ENCODE measurements at places on chromosomes 3 and 15.

- peak; percentile 27 for DNase-seq
Measured at GRCh38 chr15:91472316-91472756, 372.3 kb downstream of the SV2B start.

GRCh38 chr3:110929816-110930215 lies 141.8 kb upstream of the NECTIN3 start:
- no peak for DNase-seq

- no peak for DNase-seq
Measured at GRCh38 chr15:47762621-47763020, 45.3 kb downstream of the SEMA6D start.

DNA sequence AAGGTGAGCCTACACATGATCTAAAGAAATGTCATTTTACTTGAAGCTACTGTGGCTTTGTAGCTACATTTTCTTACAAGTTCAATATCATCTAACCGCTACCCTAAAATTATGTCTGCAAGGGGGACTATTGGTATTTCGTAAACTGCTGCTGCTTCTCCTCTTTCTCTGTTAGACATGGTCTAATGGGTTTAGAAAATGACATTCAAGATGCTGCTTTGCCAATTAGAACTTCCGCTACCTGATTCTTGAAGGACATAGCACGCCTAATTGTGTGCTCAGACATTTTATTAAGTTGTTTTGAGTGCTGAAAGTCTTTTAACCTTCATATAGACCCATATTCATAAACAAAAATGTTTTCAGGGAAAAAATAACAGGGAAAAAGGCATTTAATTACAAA lies 283.7 kb upstream of the ICE2 start:
- DNase-seq = no peak

GRCh38 chr3:47337656-47338055 lies 43.2 kb upstream of the PTPN23 start:
- DNase-seq = no peak

DNA sequence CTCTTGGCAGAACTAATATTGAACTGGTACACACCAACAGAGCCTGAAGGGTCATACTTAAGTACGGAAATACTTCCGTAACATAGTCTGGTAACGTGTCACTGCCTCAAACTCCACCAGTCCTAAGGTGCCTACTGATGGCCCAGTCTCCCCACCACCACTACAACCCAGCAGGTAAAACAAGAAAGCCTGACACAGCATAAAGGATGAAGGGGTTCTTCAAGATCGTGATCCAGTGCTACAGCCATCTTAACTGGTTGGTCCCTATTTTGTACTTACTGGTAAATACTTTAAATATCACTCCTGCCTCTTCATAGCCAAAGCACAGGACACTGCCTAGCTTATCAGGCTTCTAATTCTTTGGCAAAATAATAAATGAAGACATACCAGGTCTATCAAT lies 46.5 kb downstream of the PEAK1 start:
- no peak for DNase-seq

DNA sequence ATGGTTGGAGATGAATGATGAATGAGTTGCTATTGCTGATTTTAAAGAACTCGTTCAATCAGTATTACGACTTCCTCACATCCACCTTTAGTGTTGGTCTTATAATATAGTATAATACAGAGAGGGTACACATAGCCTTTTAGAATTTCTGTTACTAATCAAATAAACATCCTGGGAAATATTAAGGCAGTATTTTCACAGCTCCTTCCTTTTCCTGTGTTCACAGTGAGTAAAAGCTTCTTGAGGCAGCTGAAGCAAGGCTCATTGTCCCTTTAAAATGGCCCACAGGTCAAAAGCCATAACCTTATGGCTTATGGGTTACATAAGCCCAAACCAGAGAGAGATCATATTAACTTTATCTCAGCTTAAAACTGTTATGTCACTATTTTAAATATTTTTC lies 1.3 kb upstream of the BTLA start:
- DNase-seq = no peak

GRCh38 chr3:178476886-178477285 lies 59.4 kb upstream of the KCNMB2 start:
- no peak for DNase-seq

DNA sequence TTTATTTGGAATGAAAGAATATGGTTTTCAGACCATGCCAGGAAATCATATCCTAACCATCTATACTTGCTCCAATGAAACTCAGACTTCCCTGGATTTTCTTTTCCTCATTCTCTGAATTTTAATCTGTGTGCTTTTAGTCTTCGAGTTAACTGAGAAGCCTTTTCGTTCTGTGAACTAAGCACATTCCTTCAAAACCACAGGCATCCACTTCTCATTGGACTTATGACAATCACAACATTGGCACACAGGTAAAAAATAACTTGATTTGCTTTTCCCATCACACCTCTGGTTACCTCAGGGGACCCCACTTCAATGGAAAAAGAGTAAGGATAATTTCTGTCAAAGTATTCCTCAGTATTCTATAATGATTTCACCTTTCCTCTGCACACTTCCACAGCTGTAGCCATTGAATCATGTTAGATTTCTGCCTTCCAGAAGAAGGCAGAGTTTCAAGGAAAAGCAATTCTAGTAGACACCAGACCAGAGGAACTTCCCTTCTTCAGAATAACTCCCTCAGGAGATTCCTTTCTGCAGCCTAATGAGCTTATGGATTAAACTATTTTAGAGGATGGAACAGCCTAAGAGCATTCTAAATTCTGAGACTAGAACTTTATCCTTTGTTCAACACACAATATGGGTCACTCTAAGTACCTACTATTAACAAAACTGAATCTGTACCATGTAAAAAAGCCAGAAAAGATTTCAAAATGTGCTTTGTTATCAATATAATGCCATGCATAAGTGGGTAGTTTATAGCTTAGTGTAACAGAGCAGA lies 15.9 kb downstream of the COMMD2 start:
- no peak for DNase-seq

DNA sequence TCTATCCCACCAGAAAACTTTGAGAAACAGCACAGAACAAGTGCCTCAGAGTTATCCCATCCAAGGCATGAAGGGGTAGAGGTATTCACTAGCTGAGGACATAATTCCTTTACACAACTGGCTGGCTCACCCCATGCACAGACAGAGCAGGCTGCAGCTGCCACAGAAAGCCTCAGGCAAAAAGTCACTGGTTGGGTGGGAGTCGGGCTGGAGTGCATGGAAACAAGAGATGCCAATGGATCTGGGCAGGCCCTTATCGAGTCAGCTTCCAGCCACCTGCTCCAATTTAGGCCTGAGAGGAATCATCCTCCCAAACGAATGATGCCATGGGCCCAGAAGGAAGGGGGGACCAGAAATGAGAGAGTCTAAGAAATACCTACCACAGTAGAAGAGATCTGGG lies 83.0 kb downstream of the RSL24D1 start:
- no peak for DNase-seq

- DNase-seq = no peak
Measured at GRCh38 chr3:65953881-65954733, 84.6 kb downstream of the MAGI1 start.

GRCh38 chr3:62771331-62772072 lies 103.7 kb downstream of the CADPS start:
- DNase-seq = no peak

DNA sequence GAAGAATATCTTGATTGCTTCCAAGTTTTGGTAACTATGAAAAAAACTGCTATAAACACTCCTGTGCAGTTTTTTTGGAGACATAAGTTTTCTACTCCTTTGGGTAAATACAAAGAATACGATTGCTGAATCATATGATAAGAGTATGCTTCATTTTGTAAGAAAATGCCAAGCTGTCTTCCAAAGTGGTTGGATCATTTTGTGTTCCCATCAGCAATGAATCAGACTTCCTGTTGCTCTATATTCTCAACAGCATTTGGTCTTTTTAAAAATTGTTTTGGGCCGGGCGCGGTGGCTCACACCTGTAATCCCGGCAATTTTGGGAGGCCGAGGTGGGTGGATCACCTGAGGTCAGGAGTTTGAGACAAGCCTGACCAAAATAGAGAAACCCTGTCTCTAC lies 14.5 kb downstream of the BTD start:
- no peak for DNase-seq

DNA sequence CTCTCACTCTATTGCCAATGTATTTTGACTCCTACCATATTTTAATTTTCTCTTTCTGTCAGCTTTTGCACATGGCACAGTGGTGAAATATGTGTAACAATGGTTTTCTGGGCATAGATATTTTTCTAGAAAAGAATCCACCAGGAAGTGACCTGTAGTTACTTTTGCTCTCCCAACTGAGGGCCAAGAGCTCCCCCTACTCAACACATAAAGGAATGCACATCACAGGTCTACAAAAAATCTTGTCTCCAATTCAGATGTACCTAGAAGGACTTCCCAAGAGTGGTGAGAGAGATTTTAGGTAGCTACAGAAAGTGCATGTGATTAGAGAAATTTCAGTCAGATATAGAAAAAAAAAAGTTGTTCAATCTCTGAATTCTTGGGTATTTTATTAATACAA lies 15.6 kb downstream of the CPA3 start:
- peak; percentile 31 for DNase-seq

DNA sequence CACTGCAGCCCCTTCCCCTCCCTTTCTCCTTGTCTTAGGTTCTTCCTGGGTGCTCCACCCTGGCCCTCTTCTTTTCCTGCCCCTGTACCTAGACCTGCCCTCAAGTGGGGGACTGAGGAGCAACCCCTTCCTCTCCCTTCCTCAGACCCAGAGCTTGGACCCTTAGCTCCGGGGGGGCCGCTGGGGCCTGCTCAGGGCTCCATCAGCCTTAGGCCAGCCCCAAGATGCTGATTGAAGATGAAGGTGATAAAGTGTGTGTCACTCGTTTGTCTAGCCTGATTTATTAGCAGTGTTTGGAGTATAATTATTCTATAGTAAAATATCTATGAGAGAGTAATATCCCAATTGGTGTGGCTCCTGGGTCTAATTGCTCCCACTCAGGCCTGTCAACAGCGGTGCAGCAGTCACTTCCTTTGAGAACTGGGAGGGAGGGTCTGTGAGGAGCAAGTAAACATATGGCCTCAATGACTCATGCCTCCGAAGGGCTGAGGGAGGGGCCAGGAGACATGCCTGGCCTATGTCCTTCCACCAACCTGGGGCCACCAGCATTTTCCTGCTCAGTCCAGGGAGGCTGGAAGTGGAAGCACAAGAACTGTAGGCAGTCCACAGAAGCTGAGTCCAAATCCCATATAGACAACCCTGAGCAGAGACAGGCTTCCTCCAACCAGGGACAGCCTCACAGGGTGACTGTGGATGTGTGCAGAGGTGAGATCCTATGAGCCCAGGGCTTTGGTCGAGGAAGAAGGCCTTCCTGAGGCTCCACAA lies 123.2 kb downstream of the DNAJB8 start:
- DNase-seq = no peak

- DNase-seq = no peak
Measured at GRCh38 chr3:38617586-38617985, 31.9 kb downstream of the SCN5A start.

DNA sequence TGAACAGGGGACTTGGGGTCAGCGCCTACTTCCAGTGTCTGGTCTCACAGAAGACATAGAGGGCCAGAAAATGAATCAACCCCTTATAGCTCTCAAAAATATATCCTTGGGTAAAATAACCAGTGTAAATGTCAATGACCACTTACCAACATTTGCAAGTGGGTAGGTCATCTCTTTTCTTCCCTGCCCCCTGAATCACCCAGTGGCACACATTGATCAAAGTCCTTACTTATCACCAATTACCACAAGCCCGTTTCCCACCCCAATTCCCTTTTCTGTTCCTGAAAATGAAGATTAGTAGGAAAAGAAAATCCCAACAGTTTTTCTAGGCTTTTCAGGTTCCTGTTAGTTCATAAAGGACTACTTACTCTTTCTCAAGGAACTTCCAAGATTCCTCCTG lies 70.5 kb upstream of the HEG1 start:
- DNase-seq = no peak

GRCh38 chr15:93126148-93126547 lies 37.1 kb upstream of the RGMA start:
- DNase-seq = no peak

- no peak for DNase-seq
Measured at GRCh38 chr3:159253860-159254259, 452.0 kb downstream of the MFSD1 start.

DNA sequence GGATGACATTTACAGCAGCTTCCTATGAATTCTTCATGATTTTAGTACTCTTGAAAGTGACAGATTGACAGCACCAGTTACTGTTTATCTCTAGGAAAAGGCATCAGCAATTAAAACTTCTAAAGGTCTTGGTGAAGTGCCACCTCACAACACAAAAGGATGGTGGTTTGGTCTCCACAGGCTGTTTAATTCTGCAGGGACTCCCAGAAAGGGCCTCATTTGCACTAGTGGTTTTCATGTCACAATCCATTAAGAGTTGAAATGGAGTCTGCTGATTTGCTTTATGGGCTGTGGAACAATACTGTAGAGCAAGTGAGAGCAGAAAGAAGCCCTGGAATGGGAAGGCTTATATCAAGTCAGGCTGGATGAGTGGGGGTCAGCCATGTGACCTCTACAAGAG lies 225.3 kb upstream of the KCNMB2 start:
- no peak for DNase-seq

GRCh38 chr3:55576621-55577388 lies 89.7 kb upstream of the WNT5A start:
- no peak for DNase-seq

DNA sequence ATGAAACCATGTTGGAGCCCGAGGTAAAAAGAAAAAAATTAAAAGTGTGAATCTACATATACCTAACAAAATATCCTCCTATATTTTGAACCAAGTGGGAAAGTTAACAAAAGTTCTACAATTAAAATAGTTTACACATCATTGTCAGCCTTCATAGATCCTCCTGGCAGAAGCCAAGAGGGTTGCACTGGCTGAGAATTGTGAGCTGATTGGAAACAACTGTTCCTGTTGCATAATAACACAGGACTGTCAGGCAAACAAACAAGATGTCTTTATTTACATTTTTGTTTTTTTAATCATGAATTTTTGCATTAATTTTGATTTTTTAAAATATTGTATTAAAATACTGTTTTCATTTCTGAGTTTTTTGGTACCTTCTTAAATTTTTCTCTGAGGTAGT lies 215.2 kb upstream of the MME start:
- DNase-seq = no peak

DNA sequence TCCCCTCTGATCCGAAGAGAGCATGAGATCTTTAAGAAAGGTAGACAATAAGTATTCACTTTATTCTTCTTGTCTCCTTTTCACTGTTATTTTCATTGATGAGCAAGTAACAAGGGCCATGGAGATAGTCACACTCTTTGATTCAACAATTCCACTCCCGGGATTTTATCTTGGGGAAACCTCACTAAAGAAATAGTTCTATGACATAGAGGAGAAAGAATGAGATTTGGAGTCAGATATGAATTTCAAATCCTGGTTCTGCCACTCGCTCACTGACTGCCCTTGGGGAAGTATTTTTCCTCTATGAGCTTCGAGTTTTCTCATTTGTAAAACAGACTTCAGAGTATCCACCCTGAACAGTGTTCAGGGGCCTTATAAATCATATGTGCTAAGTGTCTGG lies 514.6 kb downstream of the NLGN1 start:
- DNase-seq = no peak

DNA sequence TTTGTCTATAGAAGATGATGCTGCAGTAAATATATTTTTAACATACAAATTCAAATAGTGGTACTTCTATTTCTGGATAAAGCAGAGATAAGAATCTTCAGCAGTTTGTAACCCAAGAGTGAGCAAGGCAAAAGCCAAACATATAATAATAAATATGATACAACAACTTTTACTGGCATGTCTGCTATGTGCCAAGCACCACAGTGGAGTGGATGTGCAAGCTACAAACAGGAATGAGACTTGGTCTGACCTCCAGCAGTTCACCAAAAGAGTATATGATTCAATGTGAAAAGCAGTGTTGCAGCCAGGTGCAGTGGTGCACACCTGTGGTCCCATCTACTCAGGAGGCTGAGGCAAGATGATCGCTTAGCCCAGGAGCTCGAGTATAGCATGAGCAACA lies 395.6 kb downstream of the EPHB1 start:
- no peak for DNase-seq

GRCh38 chr3:9216736-9217135 lies 32.7 kb downstream of the SRGAP3 start:
- DNase-seq = no peak

All from CMK (cell line).